Gastrocnemius medialis (tissue), 4 donors: ENCODE measurements at places on chromosomes 12 and 14. TPM values are rescaled to one million over a fixed set of nuclear protein-coding genes. Genes with fewer than 3 reads are reported as not detected.

DNA sequence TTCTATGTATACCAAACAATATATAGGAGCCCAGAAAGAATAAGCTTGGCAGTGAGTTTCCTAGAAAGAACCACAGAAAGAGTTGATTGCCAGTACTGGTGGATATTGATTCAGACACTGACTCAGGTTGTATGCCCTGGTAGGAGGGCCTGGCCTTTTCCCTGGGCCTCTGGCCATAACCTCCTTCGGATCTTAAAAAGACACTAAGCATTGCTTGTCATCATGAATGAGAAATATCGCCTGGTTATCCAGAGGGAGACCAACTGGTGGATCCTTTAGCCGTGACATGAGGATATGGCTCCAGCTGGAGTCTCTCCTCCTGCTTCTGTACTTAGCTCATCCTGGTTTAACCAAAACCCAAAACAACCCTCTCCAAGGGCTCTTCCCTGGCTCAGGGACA is 231.5 kb downstream of the MSRB3 start:
- H3K27me3 ChIP-seq, result no peaks in the 10 kb centered on the region
- DNase-seq, result no peak
- no peaks in the 10 kb centered on the region for H3K4me1 ChIP-seq
- H3K4me3 ChIP-seq, result no peak overlapping the region
- H3K27ac ChIP-seq, result no peak overlapping the region
- no peaks in the 10 kb centered on the region for H3K36me3 ChIP-seq

- no peak overlapping the region for H3K4me3 ChIP-seq
- H3K36me3 ChIP-seq, result peaks cover 45% of the 10 kb centered on the region
- no peak for DNase-seq
- H3K27me3 ChIP-seq, result no peaks in the 10 kb centered on the region
- H3K4me1 ChIP-seq, result peaks cover 34% of the 10 kb centered on the region
These were observed 32.1 kb downstream of the SLC15A4 start for GRCh38 chr12:128791395-128792322.

SLCO1C1 gene
- total RNA-seq, result not detected

NUAK1 gene
- 18.9 TPM for total RNA-seq

IAPP gene
- total RNA-seq, result not detected
